ENCODE measurements at places on chromosomes 2 and 18.

DNA sequence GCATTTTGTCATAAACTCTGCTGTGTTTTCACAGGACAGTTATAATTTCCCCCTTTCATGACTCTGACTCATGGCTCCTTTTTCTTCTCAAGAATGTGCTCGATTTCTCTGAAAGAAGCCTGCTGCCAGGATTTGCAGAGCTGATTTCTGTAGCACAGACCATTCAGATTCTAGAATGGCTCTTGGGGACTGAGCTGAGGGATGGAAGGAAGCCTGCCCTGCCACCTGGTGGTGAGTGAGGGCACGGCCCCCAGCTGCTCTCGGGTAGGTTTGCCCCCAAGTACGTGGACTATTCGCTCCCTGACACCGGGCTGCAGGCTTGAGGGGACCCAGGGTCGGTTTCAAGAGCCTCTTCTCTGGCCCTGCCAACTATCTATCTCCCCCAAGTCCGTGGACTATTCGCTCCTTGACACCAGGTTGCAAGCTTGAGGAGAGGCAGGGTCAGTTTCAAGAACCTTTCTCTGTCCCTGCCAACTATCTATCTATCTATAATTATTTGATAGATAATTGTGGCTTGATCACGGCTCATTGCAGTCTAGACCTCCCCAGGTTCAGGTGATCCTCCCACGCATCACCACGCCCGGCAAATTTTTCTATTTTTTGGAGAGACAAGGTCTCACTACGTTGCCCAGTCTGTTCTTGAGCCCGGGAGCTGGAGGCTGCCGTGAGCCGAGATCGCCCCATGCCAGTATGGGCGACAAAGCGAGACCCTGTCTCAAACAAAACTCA lies 1.4 kb upstream of the SMYD5 start:
- no peak for DNase-seq

GRCh38 chr2:20135631-20136050 lies 84.2 kb upstream of the LAPTM4A start:
- no peak for DNase-seq

DNA sequence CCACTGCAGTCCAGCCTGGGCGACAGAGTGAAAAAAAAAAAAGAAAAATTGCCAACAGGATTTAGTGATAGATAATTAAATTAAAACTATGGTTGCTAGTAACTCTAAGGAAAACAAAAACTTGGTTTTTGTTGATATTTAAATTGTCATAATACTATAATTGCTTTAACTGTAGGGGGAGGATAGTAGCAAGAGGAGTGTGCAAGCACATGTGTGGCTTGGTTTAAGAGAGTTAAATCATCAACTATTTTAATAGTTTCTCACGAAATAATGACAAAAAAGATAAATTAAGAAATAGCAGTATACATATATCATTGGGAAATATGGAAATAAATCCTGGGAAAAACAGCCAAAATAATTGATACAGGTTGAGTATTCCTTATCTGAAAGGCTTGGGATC lies 27.4 kb upstream of the RAPGEF4 start:
- DNase-seq = no peak

DNA sequence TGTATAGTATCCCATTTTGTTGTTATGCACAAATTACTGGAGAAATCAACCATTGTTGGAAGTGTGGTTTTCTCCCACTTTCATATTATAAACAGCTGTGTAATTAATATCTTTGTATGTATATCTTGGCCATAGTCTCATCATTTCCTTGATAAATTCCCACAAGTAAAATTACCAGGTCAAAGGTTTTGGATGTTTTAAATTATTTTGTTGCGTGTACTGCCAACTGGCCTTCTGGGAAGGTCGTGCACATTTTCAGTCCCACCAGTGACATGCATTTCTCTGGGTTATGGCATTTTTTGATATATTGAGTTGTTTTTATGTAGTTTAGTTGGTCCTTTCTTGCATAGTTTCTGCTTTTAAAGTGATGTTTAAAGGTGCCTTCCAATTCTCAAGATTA lies 41.5 kb downstream of the TSHZ1 start:
- DNase-seq = no peak

DNA sequence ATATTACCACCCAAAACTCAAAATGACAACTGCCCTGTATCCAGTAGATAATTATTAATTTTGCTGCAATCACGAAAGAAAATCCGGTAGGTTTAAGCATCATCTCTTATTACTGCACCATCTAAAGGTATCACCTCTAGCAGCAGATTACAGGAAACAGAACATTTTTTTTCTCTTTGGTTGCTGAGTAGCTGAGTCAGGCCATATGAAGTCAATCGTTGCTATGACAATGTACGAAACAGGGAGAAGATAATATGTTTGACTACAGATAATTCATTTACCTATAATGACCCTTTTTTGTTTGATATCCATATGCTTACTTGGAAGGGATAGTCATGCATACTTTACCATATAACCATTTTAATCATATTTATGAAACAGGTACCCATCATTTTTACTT lies 831.6 kb upstream of the CHAC2 start:
- no peak for DNase-seq

DNA sequence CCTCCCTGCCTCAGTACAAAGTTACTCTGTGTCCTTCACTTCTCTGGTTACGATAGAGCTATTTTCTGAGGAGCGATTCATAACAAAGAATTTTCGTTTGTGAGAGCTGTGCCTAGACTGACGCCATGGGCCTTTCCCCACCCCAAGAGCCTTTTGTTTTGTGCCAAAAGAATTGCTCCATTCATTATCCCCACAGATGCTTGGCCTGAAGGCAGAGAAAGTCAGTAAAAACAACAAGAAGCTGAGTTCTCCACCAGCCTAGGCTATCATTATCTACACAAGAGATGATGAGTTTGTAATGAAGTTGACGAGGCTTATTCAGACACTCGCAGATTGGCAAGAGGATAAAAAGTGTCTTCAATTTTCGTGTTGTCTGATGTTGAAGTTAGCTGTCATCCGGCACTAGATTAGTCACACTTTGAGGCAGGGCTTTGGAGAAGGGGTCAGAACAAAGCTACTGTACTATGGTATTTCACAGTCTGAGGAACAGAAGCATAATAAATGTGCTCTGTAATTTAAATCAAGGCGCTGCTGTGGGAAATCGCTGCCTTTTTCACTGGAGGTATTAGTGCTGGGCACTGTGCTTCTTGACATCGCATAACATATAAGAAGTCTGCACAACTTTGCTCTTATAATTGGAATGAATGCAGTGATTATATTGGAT lies 278.4 kb upstream of the FIGN start:
- DNase-seq = no peak

DNA sequence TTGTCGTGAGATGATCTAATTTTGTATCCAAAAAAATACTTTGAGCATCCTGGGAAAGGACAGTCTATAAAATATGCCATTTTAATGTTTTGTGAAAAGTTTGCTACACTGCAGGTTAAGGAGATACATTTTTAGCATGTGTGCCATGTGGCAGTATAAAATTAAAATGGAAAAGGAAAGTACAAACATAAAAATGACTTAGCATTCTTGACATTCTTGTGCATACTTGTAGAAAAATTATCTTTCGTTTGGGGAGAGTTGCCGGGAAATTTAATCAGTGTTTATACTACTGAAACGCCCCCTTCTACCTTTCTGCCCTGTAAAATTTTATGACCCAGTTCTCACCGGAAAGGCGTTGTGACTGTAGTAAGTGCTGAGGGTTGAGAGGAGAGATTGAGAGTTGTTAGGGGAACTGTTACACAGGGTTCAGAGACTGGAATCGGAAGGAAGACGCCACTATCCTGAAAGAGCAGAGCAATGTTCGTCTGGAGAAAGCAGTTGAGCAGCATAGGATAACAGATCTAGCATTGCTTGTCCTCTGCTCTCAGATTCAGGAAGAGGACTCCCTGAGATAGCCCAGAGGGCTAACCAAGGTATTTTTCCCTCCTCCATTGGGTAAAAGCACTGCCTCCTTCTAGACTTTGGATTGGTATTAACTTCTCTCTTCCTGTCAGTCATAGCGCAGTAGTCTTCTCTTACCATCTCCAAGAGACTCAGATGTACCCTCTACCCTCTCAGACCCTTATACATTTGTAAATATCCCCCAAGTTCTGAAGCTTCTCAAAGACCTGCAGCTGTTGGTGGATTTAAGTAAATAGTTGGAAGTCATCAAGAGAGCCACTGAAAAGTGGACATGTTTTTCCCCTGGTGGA lies 2.7 kb downstream of the CDH20 start:
- DNase-seq = no peak

DNA sequence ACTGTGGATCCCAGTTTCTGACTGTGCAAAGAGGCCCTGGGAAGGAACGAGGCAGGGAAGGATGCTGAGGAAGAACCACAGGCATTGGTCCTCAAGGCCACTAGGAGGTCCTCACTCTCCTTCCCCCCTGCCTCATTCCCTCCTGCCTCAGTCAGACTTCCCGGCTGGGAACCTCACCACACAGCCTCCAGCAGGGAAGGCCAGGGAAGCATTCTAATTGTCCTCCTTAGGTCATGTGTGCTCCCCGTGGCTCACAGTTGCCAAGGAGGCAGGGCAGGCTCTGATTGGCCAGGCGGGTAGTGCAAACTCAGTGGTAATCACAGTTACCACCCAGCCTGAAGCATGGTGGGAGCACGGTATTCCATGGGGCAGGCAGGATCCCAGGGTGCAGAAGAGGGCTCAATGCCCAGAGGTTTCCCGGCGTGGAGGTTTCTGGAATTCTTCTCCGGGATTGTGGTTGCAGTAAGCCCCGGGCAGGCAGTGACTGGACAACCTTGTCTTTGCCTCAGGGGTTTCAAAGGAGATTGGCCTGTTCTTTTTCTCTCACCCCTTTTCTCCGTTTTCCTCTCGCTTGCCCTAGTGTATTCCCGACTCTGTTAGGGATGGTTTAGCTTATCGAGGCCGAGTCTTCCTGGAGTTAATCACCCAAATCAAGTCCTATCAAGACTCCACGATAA lies 27.1 kb downstream of the FER1L5 start:
- DNase-seq = no peak

DNA sequence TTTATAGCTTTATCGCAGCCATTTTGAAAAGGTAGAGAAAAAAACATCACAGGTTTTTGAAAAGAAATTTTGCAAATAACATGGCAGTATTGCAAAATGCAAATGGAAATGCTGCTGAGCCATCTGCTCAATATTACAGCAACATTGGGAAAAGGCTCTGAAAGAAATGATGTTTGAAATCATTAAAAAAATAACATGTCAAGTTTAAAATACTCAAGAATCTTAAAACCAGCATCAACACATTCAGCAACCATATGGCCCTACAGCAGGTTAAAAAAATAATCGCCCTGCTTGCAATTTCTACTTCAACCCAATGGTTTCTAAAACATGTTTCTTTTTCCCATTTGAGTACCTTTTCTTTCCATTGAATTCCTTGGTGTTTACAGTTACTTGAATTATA lies 289.4 kb downstream of the AFF3 start:
- DNase-seq = no peak

GRCh38 chr2:39996653-39997080 lies 217.6 kb upstream of the THUMPD2 start:
- DNase-seq = no peak

GRCh38 chr2:201618744-201619662 lies 24.3 kb downstream of the TMEM237 start:
- DNase-seq = no peak

- DNase-seq = no peak
These were observed 309.7 kb downstream of the GULP1 start for GRCh38 chr2:188601391-188601790.

DNA sequence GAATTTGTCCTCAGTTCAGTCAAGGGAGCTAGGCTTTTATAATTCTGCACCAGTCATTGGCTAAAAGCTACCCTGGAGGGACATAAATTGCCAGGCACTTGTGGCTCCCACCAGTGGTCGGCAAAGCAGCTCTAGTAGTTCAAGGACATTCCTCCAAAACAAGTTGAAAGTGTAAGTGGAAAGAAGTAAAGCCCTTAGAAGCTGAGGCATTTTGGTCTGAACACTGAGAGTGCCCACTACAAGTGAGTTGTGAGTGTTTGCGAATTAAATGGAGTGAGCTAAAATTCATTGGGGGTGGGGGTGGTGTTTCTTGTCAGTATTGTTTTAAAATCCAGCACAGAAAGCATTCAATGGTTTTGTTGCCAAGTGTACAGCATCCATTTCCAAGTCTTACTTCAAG lies 879.9 kb upstream of the CDH2 start:
- DNase-seq = no peak

DNA sequence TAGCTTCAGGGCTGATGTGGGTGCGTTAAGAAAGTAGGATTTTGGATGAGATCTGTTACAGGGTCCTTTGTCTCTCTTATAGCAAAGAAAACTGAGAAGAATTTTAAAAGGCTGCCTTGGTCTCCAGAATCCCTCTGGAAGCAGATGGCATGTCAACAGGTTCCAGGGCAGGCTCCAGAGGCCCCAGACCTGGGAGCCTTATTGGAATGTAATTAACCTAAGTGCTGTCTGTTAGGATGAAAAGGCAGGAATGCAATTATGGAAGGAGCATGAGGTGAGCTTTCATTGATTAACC lies 97.2 kb upstream of the PKDCC start:
- DNase-seq = no peak

GRCh38 chr18:9055626-9056025 lies 46.9 kb upstream of the NDUFV2 start:
- no peak for DNase-seq

- DNase-seq = no peak
These were observed 124.1 kb downstream of the MEMO1 start for GRCh38 chr2:31886700-31887099.

- no peak for DNase-seq
These were observed 221.1 kb downstream of the INSIG2 start for GRCh38 chr2:118309257-118309945.

DNA sequence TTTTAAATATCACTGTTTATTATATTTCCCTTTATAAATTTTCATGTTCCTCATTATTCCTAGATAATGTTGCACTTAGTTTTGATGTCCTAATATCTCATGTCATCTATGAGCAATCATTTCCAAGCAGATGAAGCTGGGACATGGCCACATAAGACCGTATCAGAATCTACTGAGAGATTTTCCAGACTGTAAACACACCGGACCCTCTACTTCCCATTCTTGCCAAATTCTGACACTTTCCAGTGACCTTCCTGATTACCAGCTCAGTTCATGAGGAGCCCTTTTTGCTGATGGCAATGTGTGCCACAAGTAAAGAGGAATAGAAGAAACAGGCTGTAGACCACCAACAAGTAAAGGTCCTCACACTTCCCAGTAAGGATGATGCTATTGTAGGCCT lies 20.3 kb upstream of the PDE1A start:
- DNase-seq = no peak

DNA sequence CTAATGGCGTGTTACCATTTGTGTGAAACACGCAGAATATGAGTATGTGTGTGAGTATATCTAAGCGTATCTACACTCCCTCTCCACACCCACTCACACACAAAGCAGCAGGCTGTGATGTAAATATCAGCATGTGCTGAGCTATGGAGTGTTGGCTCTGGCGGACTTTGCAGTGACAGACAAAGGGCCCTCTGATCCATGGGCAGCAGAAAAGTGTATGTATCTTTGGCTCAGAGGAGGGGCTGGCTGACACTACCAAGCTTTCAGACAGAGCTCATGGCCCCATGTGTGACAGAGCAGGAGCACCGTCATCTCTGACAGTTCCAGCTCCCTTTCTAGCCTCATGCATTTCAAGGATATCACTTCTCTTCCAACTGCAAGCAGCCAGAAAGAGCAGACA lies 57.2 kb upstream of the ASB18 start:
- DNase-seq = no peak

GRCh38 chr2:21044694-21045371 lies 960 bp upstream of the APOB start:
- DNase-seq = no peak
